ENCODE measurements at places on chromosomes 7 and 10.

DNA sequence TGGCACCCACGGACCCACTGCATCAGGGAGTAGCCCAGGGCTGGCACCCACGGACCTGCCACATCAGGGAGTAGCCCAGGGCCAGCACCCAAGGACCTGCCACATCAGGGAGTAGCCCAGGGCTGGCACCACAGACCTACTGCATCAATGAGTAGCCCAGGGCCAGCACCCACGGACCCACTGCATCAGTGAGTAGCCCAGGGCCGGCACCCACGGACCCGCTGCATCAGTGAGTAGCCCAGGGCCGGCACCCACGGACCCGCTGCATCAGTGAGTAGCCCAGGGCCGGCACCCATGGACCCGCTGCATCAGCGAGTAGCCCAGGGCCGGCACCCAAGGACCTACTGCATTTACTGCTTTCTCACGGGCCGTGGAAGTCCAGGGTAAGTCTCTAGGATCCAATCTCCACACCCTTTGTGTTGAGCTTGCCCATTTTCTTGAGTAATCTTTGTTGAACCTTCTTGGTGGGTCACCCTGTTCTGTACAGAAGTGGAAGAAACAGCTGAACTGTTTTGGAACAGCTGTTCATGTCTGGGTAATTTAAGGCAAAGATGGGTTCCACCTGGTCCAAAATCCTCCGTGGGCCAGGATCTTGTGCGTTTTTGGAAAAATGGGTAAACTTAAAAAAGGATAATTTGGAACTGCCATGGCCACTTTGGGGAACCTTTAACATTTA lies 69.0 kb downstream of the VIPR2 start:
- no peak for DNase-seq

DNA sequence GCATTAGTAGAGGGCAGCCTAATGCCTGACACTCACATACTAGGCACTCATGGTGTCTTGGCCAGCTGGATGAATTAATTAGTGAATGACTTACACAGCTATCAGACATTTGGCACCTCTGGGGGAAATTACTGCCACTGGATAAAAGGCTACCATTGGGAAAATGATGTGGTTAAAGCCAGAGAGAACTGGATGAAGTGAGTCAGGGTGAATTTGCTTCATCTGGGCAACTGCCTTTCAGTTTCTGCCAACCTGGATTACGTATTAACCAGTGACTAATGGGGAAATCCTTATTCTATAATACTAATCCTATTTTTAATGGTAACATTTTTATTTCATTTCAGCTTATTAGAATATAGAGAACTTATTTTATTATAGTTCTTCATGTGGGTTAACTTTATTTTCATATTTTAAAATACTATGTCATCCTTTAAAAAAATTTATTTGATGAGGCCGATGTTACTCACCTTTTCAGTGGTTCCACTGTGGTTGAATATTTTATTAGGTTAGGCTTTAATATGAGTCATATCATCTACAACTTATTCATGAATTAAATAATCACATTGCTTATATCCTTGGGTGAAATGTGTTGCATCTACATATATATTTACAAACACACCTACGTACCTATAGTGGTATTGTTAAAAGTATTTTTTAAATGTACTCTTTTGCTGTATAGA lies 85.6 kb upstream of the CAPZA2 start:
- DNase-seq = no peak

DNA sequence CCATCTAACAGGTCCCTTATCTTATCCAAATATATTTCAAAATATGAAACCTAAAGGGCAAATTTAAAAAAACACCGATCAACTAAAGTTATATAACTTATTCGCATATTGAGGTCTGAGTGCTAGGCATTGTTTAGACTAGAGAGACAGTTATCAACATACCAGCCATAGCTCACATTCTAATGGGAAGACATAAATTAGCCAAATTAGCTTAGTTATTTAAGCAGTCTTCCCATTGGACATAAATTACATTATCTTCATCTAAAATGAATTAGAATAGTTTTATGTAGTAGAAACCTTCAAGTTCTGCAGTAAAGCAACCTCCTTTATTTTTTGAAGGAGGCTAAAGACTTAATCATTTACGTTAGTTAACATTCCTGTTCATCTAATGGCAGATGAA lies 17.4 kb downstream of the KIF5B start:
- DNase-seq = no peak

DNA sequence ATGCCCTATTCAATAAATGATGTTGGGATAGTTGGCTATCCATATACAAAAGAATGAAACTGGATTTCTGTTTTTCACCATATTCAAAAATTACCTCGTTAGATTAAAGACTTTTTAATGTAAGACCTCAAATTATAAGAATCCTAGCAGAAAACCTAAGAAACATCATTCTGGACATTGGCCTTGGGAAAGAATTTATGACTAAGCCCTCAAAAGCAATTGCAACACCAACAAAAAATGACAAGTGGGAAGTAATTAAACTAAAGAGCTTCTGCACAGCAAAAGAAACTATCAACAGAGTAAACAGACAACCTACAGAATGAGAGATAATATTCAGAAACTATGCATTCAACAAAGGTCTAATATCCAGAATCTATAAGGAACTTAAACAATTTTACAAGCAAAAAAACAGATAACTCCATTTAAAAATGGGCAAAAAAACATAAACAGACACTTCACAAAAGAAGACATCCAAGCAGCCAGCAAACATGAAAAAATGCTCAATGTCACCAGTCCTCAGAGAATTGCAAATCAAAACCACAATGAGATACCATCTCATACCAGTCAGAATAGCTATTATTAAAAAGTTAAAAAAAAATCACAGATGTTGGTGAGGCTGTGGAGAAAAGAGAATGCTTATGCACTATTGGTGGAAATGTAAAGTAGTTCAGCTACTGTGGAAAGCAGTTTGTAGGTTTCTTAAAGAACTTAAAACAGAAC lies 309.8 kb downstream of the AHR start:
- no peak for DNase-seq

DNA sequence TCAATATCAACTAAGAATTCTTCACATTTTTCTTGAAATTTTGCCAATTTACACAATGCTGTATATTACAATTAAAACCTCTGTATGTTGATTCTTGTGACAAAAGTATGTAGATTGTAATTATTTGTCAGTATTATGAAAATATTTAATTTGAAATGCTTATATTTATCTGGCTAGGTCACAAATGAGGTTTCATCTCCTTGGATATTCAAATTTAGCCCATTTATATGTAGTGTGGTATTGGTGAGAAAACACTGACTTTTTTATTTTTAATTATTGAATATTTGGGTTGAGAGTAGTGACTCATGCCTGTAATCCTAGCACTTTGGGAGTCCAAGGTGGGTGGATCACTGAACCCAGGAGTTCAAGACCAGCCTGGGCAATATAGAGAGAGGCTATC lies 2.9 kb upstream of the RARRES2 start:
- no peak for DNase-seq

DNA sequence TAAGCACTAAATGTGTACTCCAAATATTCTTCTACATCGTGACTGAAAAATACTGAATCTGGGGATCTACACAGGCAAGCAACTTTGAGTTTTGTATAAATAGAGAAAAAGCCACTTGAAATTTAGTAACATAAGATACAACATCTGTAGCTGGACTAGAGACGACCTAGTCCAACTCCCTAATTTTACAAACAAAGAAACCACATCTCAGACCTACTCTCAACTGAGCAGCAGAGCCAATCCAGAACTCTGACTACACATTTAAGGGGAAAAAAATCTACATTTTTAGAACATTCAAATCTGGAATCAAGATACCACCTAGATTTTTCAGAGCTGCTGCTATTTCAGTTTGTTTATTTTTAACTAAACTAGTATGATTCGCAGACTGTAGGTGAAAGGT lies 88.9 kb downstream of the CABCOCO1 start:
- DNase-seq = no peak

DNA sequence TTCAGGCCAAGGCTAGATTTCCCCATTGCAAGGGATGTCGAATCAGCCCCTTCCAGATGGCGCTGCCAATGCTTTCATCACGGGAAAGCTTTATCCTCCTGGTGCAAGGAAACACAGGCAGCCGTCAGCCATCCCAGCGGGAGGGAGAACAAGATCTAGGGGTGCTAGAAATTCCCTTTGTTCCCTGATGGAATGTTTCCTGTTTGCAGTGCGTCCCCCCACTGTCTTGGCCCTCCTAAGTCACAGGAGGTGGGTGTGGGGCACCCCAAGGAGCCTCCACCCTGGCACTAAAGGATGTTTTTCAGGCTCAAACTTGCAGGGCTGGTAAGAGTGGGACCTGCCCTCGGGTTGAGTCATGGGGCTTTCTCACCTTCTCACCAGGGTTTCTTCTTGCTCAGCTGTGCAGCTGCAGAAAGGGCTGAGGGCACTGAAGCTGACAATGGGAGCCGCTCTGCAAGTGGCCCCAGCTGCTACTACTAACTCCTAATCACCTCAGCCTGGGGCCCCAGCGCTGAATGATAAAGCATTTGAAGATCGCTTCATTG lies 103.6 kb downstream of the PRPF18 start:
- peak; percentile 98 for DNase-seq

- DNase-seq = no peak
Observed at GRCh38 chr7:131293018-131293417, 34.7 kb upstream of the MKLN1 start.

DNA sequence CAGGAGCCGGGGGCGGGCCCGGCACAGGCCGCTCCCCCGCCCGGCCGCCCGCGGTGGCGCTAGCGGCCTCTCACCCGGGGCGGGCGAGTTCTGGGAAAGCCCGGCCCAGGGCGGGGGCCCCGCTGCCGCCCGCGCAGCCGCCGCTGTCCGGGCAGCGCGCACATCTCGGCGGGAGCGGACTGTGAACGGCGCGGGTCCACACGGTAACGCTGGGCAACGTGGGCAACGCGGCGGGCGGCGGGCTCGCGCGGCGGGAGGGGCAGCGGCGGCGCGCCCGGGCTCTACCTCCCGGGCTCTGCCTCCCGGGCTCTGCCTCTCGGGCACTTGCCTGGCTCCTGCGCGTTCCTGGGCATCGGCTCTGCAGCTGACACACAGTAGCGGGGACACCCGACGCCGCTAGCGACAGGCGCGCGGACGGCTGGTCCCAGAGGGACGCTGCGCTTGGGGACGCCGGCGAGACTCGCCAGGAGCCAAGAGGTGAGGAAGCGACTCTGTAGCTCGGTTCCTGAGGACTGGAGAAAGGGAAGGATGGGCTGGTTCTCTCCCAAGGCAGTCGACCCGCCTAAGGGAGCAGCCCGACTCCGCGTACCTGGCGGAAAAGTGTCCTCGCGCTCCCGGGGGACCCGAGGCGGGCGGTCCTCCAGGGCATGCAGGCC lies at the start of gene PLCE1:
TSS of gene PLCE1 (plus strand) at position 150 of the 656 bp plus-strand sequence. CDS start 37,116 bp downstream, outside the sequence.
- DNase-seq = peak; percentile 86

DNA sequence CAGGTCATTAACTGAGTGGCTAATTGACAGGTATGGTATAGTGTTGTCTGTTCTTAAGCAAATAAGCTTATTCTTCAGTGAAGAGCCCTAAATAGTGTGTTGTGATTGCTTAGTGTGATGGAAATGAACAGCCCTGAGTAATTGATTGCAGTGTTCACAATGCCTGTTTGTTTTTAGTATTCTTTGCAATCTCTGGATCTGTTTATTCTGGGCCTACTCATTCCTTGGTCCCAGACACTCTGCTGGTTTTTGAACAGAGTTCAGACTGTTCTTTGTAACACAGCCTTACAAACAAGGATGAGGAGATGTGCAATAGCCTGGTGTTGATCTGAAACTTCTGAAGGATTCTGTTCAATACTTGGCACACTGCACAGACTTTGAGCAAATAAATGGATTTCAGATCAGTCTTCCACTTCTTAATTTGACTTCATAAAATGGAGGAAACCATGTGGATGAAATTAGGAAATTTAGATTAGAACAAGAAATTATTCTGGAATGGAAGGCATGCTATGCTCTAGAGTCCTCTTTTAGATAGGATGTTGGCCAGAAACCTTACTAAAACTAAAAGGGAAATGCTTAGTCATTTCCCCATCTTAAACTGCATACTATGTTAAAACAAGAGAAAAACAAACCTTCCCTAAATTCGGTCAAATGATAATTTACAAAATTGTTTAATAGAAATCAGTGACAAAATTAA lies 444.2 kb upstream of the SEMA3D start:
- peak; percentile 3 for DNase-seq

GRCh38 chr7:17299483-17299991 lies 1.1 kb downstream of the AHR start:
- DNase-seq = peak; percentile 26

DNA sequence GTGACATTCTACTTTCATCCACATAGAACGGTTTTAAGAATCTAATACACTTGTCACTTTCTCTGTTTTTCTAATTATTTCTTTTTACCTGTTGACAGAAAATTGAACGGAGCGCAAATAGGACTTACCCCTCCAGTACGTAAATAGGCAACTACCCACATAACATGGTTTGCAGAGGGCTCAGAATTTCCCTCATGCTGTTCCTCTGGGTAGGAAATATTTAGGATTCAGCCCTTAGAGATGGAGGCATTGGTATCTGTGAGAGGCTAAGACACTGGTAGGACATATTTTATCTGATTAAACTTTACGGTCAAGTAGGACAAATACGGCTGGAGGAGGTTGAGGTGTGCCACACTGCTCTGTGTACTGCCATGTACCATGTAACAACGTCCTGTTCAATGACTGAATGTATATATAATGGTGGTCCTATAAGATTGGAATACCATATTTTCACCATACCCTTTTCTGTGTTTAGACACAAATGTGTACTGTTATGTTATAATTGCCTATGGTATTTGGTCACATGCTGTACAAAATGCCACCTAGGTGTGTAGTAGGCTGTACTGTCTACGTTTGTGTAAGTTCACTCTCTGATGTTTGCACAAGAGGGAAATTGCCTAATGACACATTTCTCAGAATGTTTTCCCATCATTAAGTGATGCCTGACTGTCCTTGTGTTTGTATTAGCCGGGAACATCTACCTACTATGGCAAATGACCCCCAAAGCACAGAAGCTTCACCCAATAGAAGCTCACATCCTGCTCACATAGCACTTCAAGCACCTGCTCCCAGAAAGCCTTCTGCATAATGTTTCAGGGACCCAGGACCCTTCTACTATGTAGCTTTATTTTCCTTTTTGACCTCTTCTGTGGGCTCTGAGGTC lies 429.4 kb upstream of the AKR1E2 start:
- DNase-seq = no peak

DNA sequence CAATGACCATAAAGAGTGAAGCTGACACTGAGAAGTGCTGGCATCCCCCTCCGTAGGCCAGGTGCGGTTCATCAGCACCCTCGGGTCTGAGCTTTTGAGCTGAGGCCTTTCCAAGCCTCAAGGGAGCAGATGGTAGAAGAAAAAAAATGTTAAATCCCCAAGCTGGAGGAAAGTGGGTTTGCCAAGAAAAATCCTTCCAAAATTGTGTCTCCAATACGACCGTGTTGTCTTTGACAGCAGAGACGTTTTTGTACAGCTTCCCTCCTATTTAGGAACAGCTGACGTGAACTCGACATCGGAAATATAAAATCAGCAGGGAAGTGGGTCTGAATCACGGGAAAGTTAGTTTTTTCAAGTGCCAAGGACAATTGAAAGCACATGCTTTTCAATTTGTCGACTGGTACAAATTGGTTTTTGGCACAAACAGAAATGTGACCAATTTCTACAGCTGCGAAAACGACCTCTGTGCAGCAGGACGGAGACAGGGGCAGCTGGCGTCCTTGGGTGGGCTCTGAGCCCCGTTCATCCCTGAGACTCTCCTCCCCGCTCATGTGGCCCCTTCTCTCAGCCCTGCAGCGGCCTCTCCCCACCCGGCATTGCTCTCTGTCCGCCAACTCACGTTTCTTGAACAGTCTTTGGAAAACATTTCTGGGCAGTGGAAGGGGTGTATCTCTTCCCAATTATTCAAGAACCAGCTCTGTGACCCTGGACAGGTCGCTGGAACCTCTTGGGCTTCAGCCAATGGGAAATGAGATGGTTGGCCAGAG lies 89.9 kb downstream of the PAXIP1 start:
- DNase-seq = no peak

- DNase-seq = no peak
Observed at GRCh38 chr10:17585016-17585415, 32.2 kb downstream of the HACD1 start.

Data from NCI-H146 (cell line).